ENCODE measurements at places on chromosomes 6 and 20. TPM values are rescaled to one million over a fixed set of nuclear protein-coding genes. Genes with fewer than 3 reads are reported as not detected.
A peak's percentile ranks its signal among the peaks of the same experiment; 100 is the strongest.

DNA sequence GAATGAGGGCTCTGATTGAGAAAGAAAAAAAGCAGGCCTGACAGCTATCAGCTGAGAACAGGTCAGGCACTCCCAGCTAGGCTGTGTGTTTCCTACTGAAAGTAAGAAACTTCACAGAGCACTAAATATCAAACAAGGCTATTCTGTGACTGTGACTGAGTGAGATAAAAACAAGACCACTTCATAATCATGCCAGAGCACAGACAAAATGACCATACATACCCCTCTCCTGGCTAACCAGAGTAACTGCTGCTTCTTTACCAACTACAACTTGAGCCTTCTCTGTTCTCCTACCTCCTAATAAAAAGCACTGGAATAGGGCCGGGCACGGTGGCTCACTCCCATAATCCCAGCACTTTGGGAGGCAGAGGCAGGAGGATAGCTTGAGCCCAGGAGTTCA lies 6.8 kb upstream of the BTN1A1 start:
- no peak overlapping the region for H3K27ac ChIP-seq
- no peak for DNase-seq
- peaks cover 3% of the 10 kb centered on the region for H3K4me1 ChIP-seq
- H3K36me3 ChIP-seq: no peaks in the 10 kb centered on the region
- H3K27me3 ChIP-seq: no peaks in the 10 kb centered on the region

DNA sequence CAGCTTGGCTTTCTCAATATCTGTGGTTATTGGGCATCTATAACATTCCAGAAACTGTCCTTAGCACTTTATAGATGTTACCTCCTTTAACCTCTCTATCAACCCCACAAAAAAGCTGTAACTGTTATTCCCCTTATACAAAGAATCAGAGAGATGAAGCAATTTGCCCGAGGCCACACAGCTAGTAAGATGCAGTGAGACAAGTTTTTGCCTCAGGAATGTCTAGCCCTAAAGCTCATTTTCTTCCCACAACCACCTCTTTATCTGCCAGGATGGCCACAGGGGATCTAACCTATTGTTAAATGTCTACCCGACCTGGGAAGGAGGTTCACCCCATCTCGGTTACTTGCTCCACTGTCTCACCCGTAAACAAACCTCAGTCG lies 31.9 kb upstream of the TCP11 start:
- H3K36me3 ChIP-seq: no peaks in the 10 kb centered on the region
- DNase-seq: no peak
- peaks cover 2% of the 10 kb centered on the region for H3K27me3 ChIP-seq

GRCh38 chr20:34015401-34016335 lies 22.0 kb downstream of the RALY start:
- peak overlapping the region; percentile 28 for H3K27ac ChIP-seq
- no peak for DNase-seq
- peaks cover 29% of the 10 kb centered on the region for H3K4me1 ChIP-seq
- H3K27me3 ChIP-seq: no peaks in the 10 kb centered on the region

- H3K4me3 ChIP-seq: no peak overlapping the region
- DNase-seq: no peak
- peaks cover 3% of the 10 kb centered on the region for H3K27me3 ChIP-seq
- H3K27ac ChIP-seq: peak overlapping the region; percentile 24
- H3K4me1 ChIP-seq: peaks cover 33% of the 10 kb centered on the region
Measured at GRCh38 chr6:41767112-41767833, 12.4 kb downstream of the FRS3 start.

GJA1 gene
- 363 TPM for total RNA-seq

All from endothelial cell (in vitro differentiated cells).